ENCODE measurements at places on chromosomes 4 and X.

DNA sequence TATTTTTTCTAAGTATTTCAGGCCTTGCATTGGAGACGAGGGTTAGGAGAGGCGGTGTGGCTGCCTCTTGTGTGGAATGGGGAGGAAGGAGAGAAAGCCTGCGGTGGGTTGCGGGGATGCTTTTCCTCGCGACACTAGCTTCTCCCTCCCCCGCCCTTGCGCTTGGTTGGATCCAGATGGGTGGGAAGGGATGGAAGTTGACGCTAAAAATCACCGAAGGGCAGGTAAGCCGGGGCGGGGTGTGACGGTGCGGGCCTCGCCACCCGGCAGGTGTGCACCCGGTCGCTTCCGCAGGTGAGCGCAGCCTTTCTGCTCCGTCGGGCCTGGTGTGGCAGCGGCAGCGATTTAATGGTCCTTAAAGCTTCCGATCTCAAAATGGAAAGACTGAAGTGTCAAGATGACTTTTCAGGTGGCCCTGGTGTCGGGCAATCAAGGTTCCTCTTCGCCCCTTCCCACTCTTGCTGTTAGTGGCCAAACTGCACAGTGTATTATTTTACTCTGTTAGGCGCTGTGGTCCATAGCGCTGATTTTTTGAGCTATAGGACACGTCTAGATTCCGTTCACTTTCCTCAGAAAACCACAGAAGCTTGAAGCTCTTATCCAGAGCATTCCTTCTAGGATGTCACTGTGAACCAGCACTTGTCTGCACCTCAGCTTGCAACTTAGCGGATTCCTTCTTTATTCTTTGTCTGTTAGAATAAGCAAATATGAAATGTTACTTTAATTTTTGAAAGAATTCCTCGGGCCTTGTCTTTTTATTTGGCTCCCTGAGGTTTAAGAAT lies 765 bp downstream of the ENOPH1 start:
- no peak for DNase-seq

DNA sequence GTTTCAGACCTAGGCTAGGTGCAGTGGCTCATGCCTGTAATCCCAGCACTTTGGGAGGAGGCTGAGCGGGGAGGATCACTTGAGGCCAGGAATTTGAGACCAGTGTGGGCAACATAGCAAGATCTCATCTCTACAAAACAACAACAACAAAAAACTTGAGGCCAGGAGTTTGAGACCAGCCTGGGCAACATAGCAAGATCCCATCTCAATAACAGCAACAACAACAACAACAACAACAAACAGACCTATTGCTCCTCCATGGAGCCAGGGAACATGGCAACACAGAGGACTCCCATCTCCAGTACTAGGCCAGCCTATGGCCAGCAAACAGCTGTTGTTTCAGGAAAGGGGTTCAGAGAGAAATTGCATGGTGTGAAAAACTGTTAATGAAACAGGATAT lies 43.4 kb downstream of the SLC16A2 start:
- DNase-seq: no peak

GRCh38 chr4:116358633-116359222 lies 726.6 kb downstream of the TRAM1L1 start:
- peak; percentile 7 for DNase-seq

- DNase-seq: no peak
These were observed 103.5 kb downstream of the CNOT6L start for GRCh38 chr4:77715414-77716290.

DNA sequence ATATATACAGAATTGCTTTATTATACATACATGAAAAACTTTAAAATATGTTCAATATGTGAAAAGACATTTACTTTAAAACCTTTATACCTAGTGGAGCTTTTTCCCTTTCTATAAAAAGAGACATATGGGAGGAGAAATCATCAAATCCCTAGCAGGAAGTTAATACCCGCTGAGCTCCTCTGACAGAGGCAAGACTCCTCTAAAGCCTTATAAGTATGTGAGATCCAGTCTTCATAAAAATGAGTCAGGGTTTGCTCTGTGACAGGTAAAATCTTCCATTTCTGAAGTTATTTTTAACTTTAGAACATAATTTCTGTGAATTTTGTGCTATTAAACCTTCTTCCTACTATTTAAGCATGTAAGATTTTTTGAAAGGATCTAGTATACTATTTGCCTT lies 634.4 kb upstream of the AADAT start:
- DNase-seq: no peak

DNA sequence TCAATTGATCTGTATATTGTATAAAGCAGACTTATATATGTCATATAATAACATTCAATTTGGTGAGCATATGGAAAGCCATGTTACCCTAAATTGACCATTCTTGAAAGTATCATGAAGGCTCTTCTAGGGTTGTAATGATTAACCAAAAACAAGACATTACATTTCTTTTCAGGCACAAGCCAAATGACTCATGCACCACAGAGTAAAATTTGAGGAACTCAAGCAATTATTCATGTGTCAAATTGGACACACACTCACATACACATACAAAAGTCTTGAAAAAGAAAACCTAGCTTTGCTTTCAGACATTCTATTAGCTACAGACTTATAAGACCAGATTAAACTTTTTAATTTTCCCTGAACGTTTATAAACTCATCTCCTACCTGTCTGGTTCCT lies 146.5 kb upstream of the PCDH18 start:
- no peak for DNase-seq

DNA sequence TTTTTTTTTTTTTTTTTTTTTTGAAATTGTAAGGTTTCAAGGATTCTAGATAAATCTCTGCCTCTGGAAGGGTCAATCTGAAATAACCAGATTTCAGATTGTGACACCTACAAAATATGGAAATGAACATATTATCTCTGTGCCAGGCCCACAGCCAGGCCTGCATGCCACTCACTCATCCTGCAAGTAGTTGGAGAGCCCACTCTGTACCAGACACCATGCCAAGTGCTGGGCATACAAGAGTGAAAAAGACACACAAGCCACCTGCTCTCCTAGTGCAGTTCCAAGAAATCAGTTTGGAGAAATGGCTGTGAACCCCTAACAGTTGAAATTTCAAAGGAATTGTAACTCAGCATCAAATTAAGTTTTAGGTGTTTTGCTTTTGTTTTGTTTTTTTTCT lies 145.9 kb upstream of the NOCT start:
- DNase-seq: no peak

GRCh38 chr4:123930996-123931395 lies 534.4 kb downstream of the SPRY1 start:
- DNase-seq: no peak

DNA sequence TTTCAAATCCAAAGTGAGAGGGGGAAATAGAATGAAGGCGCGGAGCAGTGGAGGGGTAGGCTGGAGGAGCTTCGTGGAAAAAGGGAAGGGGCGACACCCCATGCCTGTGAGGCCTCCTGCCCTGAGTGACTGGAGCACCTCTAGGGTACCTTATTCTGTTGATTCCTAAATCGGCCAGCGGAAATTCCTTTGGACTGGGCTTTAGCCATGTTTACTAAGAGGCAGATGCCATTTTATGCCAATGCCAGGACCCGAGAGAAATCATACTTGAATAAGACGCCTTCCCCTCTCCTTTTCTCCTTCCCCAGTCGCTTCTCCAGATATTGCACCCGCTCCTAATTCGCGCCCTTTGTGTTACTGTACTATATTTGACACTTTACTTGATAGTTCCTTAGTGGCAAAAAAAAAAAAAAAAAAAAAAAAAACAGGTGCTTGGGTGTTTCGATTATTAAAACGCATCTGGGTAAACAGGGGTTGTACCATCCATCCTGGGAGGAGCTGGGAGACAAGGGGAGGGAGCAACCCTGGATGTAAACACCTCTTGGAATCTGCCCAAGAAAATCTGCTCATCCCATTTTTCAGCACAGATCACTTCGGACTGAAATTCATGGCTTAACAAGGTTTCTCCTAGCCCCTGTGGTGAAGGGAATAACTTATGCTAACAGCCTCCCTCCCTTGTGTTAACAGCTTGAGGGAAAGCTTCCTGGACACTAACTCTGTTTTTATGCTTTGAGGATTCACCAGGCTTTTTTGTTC lies 1.5 kb downstream of the BMP3 start:
- no peak for DNase-seq

DNA sequence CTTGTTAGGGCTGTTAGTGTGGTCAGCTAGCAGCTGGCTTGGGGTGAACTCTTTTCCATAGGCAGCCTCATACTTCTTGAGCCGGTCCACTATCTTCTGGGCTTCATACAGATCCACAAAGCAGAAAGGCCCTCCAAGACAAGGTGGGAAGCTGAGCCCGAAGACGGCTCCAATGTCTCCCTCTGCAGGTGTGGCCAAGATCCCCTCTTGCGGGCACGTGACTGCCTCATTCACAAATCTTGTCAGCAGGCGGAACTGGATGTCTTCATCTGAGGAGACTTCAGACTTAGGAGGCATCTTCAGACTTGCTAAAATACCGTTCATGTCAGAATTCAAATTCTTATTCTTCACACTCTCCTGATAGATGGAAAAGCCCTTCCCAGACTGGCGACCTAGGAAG lies 25.3 kb downstream of the CPE start:
- no peak for DNase-seq

DNA sequence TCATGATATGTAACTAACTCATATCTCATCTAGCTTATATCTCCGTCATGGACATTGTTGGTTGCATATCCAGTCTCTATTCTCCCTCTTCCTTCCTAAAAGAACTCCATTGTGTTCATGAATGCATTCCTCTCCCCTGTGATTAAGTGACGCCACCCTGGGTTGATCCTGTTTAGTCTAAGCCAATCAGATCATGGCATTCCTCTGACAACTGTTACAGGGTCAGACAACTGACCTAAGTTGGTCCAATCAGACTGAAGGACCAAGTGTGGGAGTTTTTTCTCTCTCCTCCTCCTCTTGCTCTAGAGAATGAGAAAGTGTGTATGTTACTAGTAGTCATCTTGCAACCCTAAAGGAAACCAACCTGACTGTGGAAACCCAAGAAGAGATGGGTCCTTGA lies 3.6 kb downstream of the APOO start:
- no peak for DNase-seq

- peak; percentile 53 for DNase-seq
These were observed 86.8 kb upstream of the ETNPPL start for GRCh38 chr4:108849611-108850168.

DNA sequence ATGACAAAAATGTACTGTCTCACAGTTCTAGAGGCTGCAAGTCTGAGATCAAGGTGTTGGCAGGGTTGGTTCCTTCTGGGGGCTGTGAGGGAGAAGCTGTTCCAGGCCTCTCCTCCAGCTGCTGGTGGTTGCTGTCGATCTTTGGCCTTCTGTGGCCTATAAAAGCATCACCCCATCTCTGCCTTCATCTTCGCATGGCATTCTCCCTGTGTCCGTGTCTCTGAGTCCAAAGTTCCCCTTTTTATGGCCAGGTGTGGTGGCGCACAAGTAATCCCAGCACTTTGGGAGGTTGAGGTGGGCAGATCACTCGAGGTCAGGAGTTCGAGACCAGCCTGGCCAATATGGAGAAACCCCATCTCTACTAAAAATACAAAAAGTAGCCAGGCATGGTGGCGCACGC lies 31.5 kb upstream of the ARAF start:
- no peak for DNase-seq

DNA sequence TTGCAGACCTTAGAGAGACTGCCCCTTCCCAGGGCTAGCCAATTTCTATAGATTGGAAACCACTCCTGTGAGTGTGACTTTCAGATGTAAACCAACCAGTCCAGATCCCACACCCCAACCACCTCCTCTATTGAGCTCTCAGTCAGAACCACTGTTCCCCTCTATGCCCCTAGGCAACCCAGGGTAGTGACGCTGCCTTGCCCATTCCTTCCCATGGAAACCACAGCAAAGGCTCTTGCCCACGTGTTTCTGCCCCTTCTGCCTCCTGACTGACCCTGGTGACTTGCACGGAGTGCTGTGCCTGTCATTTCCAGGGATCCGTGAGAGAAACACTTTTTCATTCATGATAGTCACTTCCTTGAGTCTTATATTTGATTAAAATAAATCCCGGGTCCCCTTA lies 32.4 kb downstream of the CYTL1 start:
- no peak for DNase-seq

DNA sequence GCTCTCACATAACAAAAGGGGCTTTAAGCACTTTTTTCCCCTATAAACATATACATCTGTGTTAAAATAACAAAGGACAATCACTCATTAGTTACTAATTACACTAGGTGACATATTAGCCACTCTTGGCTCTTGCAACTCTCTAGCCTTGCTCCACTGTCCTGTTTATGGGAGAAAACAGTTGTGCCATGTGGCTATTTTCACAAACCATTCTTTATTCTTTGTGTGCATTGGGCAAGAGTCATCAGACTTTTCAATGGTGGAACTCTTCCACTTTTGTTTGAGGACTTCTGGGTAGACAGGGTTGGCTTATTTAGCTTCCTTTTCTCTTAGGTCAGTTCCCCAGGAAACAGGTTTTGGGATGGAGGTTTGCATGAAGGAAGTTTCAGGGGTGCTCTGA lies 16.0 kb upstream of the FAM149A start:
- DNase-seq: no peak

GRCh38 chrX:153321381-153322124 lies at the start of gene PNMA6F:
Gene PNMA6F, minus strand, starts transcription at chrX:153321767. Its CDS starts 1,093 bp downstream, at chrX:153320674.
- no peak for DNase-seq

DNA sequence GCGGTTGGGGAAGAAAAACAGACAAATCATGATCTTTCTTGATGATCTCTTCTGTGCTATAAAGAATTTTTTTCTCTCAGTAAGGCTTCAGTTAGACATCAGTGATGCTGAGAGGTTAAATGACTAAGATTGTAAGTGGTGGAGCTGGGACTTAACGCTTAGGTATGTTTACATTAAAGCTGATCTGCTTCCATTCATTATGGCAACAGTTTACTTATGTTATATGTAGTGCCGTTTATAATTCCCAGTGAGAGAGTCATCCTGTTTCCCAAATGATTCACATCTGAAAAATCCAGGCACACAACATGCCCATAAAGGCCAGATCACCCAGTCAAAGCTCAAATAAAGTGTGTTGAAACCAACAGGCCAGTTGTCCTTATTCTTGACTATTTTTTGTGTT lies 50.1 kb downstream of the CENPVL3 start:
- peak; percentile 67 for DNase-seq

DNA sequence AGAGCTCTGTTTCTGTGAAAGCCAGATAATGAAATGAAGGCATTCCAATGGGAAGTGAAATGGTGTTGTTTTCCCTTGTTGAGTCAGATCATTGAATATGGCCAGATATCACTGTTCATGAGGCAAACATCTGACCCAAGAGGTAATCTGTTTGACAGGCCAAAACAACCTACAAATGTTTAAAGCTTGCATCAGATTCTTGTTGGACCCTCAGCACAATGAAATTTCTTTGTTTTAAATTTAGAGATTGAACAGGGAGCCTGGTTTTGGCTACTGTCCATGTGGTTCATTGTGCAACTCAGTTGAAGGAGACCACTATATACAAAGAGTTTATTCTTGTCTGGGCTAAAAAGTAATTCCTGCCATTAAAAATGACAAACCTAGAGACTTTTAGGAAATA lies 159.1 kb downstream of the AFF2 start:
- DNase-seq: no peak

GRCh38 chrX:155333544-155334100 lies 792 bp downstream of the CLIC2 start:
- DNase-seq: no peak

GRCh38 chrX:154981116-154981411 lies 41.5 kb downstream of the F8 start:
- DNase-seq: no peak

Data from AG04450 (cell line).